SIG-M5 (cell line): ENCODE measurements at places on chromosomes 7 and 10.

- no peak for DNase-seq
Measured at GRCh38 chr7:41261080-41261479, 441.8 kb downstream of the INHBA start.

DNA sequence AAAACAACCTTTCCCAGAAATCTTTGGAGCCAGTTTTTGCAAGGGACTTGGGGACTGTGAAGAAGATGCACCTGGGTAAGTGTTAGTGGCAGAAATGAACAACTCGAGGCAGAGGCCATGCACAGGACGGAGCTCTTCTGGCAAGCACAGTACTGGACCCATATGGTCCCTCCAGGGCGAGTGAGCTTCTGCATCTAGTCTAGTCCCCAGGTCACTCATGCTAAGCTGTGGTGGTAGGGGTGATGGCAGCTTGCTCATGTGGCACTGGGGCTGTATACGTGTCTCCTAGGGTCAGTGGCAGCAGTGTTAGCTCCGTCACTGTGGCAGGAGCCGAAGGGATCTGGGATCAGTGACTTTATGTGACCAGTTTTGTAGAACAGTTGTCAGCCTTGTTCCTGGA is 9.3 kb upstream of the LRRC61 start:
- no peak for DNase-seq

GRCh38 chr10:107269626-107270025 is 105.1 kb upstream of the SORCS1 start:
- no peak for DNase-seq

- no peak for DNase-seq
Measured at GRCh38 chr7:92622030-92622429, 31.8 kb upstream of the FAM133B start.

DNA sequence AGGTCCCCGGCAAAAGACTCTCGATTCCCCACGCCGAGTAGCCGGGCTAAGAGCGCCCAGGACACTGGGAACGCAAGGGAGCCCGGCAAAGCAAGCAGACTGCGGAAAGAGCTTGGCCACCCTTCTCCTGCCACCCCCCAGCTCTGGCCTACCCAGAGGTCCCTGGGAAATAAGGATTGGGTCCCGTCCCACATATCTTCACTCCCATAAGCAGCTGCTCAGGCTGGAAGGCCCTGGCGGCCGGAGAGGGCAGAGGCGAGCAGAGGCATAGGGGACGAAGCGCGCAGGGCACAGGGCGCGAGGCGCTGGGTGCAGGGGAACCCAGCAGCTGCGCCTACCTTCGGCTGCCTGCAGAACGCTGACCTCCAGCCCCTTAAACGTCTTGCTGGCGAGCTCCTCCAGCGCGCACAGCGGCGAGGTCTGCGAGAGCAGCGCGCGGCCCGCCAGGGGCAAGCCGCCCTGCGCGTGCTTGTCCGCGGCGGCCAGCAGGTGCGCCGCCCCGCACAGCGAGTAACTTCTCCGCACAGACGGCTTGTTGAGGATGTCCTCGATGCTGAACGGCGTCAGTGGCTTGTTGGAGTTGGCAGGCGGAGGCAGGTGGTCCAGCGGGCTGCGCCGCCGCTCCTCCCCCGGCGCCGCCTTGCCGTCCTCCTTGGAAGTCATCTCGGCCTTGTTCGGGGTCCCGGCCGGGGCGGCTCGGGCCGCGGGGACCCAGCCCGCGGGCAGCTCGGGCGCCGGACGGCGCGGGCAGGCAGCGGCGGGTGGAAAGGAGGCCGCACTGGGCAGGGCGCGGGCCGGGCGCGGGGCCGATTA is 904 bp downstream of the LBX1 start:
- no peak for DNase-seq

GRCh38 chr10:14530465-14530864 is 199.7 kb upstream of the FRMD4A start:
- DNase-seq = no peak

GRCh38 chr10:6525599-6526165 is 54.4 kb downstream of the PRKCQ start:
- no peak for DNase-seq

GRCh38 chr7:23960361-23960760 is 250.3 kb downstream of the STK31 start:
- no peak for DNase-seq

DNA sequence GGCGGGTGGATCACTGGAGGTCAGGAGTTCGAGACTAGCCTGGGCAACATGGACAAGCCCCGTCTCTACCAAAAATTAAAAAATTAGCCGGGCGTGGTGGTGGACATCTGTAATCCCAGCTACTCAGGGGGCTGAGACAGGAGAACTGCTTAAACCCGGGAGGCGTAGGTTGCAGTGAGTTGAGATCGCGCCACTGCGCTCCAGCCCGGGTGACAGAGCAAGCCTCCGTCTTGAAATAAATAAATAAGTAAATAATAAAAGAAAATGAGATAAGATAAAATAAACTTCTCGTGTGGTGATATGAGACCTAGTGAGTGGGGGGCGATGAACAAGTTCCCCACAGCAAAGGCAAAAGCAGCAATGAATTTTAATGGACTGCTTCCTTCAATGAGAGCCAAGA is 33.6 kb upstream of the LMTK2 start:
- no peak for DNase-seq

DNA sequence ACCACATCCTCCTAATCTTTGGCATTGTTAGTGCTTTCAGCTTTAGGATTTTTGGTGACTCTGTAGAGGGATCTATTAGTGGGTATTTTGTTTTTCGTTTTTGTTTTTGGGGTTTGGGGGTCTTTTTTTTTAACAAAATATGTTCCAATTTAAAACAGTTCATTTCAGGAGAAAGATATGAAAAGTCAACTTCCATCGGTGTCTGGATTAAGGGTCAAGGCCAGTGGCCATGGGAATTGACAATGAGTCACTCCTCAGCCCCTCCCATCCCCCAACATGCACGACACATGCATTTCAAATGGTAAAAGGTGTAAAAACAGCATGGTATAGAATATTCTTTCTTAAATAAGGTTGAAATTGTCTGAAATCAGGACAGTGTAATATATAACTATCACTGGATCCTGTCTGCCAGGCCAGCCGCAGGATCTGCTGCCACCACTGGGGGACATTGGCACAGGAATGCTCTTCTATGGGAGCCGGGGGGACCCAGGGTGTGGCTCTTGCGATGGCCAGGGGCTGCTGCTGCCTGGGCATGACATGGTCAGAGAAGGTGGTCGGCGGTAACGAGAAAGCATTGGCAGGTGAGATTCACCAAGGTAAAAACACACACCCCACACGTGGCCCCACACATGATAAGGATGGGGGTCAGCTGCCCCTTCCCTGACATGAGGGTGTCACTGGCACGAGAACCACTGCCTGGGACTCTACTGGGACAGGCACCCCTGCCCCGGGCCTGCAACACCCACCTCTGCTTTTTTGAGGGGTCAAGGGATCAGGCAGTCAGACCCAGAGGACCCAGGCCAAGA is 126.2 kb upstream of the KCTD7 start:
- DNase-seq = no peak

DNA sequence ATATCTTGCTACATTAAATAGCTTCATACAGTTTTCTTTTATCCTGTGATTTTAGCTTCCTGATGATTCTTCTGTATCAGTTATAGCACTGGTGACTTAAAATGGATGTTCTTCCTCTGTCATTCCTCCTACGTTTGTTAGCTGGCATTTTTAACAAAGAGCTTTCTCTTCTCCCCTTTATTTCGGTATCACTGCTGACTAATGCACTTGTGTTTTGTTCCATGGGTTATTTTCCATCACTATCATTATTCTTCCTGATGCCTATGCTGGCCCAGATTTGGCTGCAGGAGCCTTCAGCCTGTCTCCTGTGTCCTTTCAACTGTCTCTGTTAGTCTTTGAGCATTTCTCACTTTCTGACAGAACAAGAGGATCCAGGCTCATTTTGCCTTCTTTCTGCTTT is 13.1 kb downstream of the BMS1 start:
- DNase-seq = no peak

DNA sequence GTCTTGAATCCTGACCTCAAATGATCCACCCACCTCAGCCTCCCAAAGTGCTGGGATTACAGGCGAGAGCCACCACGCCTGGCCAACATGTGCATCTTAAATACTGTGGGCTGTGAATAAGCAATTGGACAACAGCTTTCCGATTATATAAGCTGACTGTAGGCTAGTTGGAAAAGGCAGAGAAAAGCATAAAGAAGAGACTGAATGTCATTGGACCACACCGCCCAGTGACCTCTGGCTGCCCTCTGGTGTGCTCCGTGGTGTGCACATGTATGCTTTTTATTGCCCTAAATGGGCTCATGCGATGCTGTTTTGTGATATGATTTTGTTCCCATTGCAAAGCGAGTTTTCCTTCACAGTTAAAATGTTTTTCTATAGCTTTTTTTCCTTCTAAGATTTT is 15.4 kb upstream of the CSGALNACT2 start:
- no peak for DNase-seq

GRCh38 chr10:79381804-79382221 is 34.5 kb downstream of the PPIF start:
- DNase-seq = no peak

DNA sequence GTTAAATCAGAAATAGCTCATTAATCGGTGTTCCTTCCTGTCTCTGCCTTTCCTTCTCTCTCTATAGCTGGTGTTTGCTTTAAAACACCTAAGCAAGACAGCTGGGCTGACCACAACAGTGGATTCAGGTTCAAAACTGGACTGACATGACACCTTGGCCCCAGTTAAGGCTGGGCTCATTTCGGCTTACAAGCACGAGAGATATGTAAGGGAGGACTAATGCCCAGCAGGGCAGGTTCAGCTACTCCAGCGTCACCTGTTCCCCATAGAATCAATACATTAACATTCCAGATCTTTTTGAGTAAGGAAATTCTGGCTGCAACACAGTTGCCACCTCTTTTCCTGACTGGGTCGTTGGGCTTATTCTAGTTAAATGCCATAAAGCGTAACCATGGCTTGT is 323.0 kb upstream of the AOAH start:
- DNase-seq = no peak

DNA sequence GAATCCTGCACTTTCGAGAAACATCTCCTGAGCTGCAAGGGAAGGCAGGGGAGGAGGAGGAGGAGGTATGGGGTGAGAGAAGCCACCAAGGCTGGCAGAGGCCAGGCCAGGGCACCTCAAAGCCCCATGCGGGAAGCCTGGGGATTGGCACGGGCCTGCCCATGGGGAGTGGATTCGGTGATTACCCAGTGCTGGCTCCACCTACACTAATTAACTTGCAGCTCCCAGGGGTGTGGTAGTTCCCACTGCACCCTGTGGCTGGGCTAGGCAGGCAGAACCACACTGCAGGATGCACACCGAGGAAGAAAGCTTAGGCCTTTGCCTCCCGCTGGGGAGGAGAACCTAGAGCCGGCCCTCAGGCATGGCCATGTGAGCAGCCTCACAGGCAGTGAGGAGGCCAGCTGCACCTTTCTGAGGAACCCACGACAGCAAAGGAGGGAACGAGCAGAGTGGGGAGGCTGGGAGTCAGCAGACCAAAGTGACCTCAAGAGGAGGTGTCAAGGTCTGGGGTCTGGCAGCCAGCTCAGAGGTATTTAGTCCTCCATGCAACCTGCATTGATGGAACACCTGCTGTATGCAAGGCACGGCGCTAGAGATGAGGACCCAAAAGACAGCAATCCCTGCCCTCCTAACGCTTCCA is 27.2 kb downstream of the GRID1 start:
- no peak for DNase-seq

DNA sequence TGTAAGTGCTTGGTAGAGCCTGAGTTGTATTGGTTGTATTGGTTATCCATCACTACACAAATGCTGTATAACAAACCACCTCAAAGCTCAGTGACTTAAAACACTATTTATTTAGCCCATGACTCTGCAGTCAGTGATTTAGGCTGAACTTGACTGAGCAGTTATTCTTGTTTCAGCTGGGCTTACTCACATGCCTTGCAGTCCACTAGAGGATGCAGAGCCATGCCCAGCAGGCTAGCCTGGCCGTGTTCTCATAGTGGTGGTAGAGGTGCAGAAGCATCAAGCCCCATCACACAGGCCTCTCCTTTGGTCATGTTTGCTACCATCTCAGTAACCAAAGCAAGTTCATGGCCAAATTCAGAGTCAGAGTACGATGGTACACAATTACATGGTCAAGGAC is 43.9 kb downstream of the LUC7L2 start:
- no peak for DNase-seq

GRCh38 chr7:102843850-102844249 is 69.0 kb upstream of the LRRC17 start:
- no peak for DNase-seq

GRCh38 chr10:128927497-128928161 is 539.4 kb upstream of the MGMT start:
- no peak for DNase-seq

GRCh38 chr7:138958391-138958956 is 22.7 kb downstream of the KIAA1549 start:
- DNase-seq = no peak

- no peak for DNase-seq
Measured at GRCh38 chr10:100442548-100442947, 20.3 kb upstream of the WNT8B start.

- DNase-seq = no peak
Measured at GRCh38 chr10:101967713-101968112, 88.3 kb downstream of the ARMH3 start.

GRCh38 chr7:70504254-70504653 is 627.7 kb upstream of the GALNT17 start:
- DNase-seq = no peak

- no peak for DNase-seq
Measured at GRCh38 chr7:74355091-74355490, 65.9 kb downstream of the CLIP2 start.

DNA sequence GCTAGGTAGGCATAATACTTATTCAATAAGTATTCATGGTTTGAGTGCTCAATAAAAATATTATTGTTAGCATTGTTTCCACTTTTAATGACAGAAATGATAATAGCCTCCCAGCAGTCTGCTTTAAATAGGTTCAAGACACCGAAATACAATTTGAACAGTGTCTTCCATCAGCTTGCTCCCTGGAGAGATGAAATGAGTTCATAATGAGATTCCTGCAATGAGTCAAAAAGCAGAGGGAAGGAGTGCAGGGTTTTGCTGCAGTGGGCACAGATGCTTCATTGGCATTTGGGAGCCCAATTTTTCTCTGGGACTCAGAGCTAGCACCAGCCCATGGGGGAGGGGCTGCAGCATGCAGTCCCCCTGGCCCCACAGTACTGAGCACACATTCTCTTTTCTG is 32.6 kb upstream of the CHCHD3 start:
- DNase-seq = no peak

DNA sequence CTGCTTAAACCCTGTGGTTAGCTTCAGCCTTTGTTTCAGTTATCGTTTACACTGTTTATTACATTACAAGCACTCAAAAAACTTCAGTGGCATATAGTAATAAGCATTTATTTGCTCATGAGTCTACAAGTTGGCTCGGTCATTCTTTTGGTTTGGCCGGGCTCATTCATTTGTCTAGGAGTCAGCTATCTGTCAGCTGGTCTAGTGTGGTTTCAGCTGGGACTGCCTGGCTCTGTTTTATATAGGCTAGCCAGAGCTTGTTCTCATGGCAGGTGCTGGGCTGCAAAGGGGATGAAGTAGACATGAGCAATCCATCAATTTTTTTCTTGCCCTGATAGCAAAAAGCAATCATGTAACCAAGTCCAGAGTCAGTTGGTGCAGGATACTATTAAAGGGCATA is 103.6 kb downstream of the MKLN1 start:
- no peak for DNase-seq

DNA sequence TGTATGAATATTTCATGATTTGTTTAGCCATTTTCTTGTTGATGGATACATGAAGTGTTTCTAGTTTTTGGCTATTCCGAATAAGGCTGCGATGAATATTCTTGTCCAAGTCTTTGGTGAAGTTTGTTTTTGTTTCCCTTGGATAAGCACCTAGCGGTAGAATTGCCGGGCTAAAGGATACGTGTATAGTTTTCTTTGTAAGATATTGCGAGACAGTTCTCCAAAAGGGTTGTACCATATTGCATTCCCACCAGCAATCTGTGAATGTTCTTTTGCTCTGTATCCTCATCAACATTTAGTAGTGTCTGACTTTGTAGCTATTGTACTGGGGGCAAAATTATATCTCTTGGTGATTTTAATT is 142.6 kb downstream of the DOCK1 start:
- no peak for DNase-seq
